Natural killer cell treated with Interleukin-12 subunit alpha and Interleukin-12 subunit beta and Interleukin-15 and Interleukin-18, amount 100 ng/mL, for 72 hours (primary cell): ENCODE measurements at places on chromosomes 13 and 19. TPM values are rescaled to one million over a fixed set of nuclear protein-coding genes. Genes with fewer than 3 reads are reported as not detected.

Gene PSG6
- not detected for total RNA-seq

- no peak overlapping the region for H3K4me3 ChIP-seq
- no peak for DNase-seq
- H3K27ac ChIP-seq: no peak overlapping the region
- no peaks in the 10 kb centered on the region for H3K27me3 ChIP-seq
- peaks cover 2% of the 10 kb centered on the region for H3K4me1 ChIP-seq
Measured at GRCh38 chr13:100349594-100349993, 239.0 kb downstream of the GGACT start.

- DNase-seq: no peak
- no peaks in the 10 kb centered on the region for H3K4me1 ChIP-seq
Measured at GRCh38 chr13:112219740-112220139, 152.8 kb downstream of the SOX1 start.

- DNase-seq: no peak
- peaks cover 6% of the 10 kb centered on the region for H3K4me1 ChIP-seq
- H3K27ac ChIP-seq: no peak overlapping the region
- H3K27me3 ChIP-seq: peaks cover 2% of the 10 kb centered on the region
- H3K36me3 ChIP-seq: no peaks in the 10 kb centered on the region
- H3K4me3 ChIP-seq: no peak overlapping the region
Measured at GRCh38 chr13:30681843-30682242, 53.5 kb upstream of the ALOX5AP start.

GRCh38 chr19:7989071-7989575, 16.3 kb downstream of the ELAVL1 start:
- H3K27me3 ChIP-seq: no peaks in the 10 kb centered on the region
- H3K4me1 ChIP-seq: peaks cover 15% of the 10 kb centered on the region
- H3K4me3 ChIP-seq: no peak overlapping the region

DNA sequence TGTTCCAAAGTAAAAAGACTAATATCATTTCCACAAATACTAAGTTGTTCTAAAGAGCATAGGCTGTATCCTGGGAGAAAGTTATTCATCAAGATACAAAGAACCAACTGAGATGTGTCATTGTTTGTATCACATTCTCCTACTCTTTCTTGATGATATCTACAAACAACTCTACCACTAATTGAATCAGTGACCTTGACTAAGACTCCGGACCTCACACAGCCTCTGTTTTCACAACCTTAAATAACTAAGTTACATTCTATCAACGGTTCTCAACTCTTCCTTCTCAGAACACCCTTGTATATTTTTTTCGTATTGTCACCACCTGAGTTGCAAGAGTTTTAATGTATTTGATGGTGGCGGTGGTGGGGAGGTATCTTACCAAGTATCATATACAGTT, 12.6 kb downstream of the IRS2 start:
- no peak for DNase-seq
- H3K27ac ChIP-seq: no peak overlapping the region
- peaks cover 15% of the 10 kb centered on the region for H3K4me1 ChIP-seq
- H3K4me3 ChIP-seq: no peak overlapping the region

DNA sequence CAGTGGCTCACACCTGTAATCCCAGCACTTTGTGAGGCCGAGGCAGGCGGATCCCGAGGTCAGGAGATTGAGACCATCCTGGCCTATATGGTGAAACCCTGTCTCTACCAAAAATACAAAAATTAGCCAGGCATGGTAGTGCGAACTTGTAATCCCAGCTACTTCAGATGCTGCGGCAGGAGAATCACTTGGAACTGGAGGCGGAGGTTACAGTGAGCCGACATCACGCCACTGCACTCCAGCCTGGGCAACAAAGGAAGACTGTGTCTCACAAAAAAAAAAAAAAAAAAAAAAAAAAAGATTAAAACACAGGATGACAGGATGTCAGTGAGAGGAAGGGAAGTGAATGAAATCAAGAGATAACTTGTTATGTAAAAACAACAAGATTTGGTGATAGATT, 1158.5 kb downstream of the PCDH9 start:
- no peak overlapping the region for H3K27ac ChIP-seq
- no peak for DNase-seq
- no peaks in the 10 kb centered on the region for H3K36me3 ChIP-seq

DNA sequence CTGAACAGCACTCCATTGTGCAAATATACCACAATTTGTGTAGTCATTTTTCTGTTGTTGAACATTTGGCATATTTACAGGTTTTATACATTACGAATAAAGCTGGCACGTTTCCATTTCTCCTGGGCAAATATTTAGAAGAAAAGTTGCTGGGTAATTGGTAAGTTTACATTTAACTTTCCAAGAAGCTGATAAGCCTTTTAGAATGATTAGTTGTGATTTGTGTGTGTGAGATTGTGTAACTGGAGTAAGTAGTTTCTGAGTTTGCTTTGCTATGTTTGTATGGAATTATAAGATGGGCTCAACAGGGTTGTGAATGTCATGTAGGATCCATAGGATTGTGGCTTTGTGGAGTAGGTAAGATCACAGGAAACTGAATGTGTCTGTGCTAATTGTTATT, 1.6 kb upstream of the ZNF529 start:
- no peaks in the 10 kb centered on the region for H3K27me3 ChIP-seq
- H3K27ac ChIP-seq: peak overlapping the region; percentile 99
- H3K4me1 ChIP-seq: peaks cover 35% of the 10 kb centered on the region
- no peak for DNase-seq
- peaks cover 56% of the 10 kb centered on the region for H3K36me3 ChIP-seq

DNA sequence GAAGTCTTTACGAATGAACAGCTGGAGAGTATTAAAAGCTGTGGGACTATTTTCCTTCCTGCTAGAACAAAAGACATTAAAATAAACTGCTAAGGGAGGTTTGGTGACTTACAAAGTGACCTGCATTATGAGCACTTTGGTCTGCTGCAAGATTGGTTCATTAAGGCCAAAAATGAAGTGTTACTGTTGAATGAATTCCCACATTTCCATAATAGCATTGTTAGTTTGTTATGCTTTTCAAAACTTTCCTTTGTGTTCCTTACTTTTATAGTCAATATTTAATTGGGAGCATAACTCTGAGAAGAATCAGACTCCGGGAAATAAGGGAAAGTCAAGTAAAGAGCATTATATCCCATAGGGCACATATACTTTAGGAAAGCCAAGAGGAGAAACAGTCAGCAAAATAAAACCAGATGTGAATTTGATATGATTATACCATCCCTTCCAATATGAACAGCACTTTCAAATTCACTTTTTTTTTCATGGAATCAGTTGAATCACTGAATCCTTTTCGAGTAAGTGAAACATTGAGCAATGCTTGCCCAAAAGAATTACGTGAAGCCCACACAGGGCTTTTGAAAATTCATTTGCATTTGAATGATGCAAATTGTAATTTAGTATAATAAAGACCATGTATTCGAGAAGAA, 112.6 kb downstream of the KCTD12 start:
- DNase-seq: no peak

- no peak within 1 kb of the TSS for H3K4me3 ChIP-seq
- no peaks in the 10 kb centered on the region for H3K36me3 ChIP-seq
- H3K27ac ChIP-seq: no peak within 1 kb of the TSS
- peak; percentile 92 for DNase-seq
Measured at GRCh38 chr19:49363268-49364082, at the start of gene DKKL1. Gene DKKL1 (plus strand): TSS chr19:49363877. CDS start chr19:49363999, 122 bp downstream.
